ENCODE measurements at places on chromosomes 2 and 18.

- DNase-seq, result no peak
Observed at GRCh38 chr2:191895195-191895594, 48.3 kb upstream of the CAVIN2 start.

GRCh38 chr2:218186355-218186766, 19.6 kb upstream of the CXCR1 start:
- DNase-seq, result peak; percentile 83

DNA sequence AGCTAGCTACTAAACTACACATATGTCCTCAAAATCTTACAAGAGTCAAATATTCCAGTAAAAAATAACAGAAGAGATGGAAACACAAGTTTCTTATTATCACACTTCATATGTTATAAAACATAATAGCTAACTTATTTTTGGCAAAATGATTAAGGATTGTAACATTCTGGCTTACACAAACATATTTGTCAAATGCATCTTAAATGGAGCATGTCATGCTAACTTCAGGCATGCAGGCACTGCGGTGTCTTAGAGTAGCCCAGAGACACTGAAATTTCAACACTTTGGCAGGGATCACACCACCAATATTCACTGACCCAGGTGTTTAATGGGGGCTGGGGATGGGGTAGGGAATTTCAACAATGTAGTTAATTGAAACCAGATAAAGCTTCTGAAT, 51.6 kb downstream of the LDAH start:
- no peak for DNase-seq

- DNase-seq, result peak; percentile 86
Observed at GRCh38 chr18:45775241-45775676, 50.2 kb upstream of the SIGLEC15 start.

Data from suppressor macrophage treated with lipopolysaccharide for 4 hours (primary cell).